Smooth muscle cell of the brain vasculature (primary cell): ENCODE measurements at places on chromosomes 6 and 20.

DNA sequence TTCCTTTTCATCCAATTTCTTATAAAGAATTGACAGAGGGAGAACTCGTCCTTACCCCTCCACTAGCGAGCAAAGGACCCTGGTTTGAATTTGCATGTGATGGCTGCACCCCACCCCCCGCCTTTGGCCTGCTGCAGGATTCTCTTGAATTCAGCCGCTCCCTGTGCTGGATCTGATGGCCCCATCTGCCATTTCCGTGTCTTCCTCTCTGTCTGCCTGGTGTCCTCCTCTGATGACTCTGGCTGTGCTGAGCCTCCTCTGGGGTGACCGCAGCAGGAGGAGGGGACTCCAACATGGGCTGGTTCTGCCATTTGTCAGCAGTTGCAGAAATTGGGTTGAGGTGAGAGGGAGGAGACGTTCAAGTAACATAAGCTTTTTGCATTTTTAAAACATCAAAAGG is 188.8 kb downstream of the DLL1 start:
- no peak for DNase-seq

GRCh38 chr6:44388887-44389286 is 1.4 kb downstream of the CDC5L start:
- DNase-seq = no peak

GRCh38 chr6:34142061-34142998 is 3.6 kb downstream of the GRM4 start:
- no peak for DNase-seq

- DNase-seq = no peak
Measured at GRCh38 chr6:108675226-108676200, 114.8 kb downstream of the FOXO3 start.

GRCh38 chr6:84568971-84569370 is 195.4 kb downstream of the TBX18 start:
- no peak for DNase-seq

- no peak for DNase-seq
Measured at GRCh38 chr20:63501818-63502670, 3.2 kb upstream of the EEF1A2 start.

DNA sequence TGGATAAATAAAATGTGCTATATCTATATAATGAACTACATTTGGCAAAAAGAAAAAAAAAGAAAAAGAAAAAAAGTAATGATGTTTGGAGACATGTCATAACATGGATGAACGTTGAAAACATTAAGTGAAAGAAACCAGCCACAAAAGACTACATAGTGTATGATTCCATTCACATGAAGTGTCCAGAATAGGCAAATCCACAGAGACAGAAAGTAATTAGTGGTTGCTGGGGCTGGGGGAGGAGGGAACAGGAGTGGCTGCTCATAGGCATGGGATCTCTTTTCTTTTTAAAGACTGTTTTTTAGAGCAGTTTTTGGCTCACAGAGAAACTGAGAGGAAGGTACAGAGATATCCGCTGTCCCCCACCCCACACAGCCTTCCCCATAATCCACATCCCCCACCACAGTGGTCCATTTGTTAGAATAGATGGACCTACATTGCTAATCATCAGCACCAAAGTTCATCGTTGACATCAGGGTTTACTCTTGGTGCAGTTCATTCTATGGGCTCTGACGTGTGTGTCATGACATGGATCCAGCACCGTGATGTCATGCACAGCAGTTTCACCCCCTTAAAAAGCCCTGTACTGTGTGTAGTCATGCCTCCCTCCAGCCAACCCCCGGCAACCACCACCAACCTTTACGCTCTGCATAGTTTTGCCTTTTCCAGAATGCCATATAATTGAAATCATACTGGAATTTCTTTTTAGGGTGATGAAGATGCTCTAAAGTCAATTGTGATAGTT is 240.9 kb upstream of the RREB1 start:
- DNase-seq = no peak

GRCh38 chr6:111598181-111598580 is 7.5 kb downstream of the TRAF3IP2 start:
- DNase-seq = no peak

DNA sequence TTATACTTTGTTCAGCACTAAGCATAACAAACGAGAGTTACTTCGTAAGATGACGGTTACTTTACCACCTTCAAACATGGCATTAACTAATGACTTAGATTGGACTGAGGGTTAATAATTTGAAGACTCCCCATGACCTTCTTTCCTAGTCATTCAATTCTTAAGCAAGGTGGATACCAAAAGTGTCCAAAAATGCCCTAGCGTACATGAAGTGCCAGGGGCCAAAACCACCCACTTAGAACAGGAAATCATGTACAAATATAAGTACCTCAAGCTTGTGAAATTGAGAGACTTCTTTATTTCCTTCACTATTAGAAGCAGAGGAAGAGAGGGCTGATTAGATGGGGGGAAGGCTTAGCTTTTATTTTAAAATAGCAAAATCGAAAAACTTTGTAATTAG is 166.4 kb downstream of the ATXN1 start:
- no peak for DNase-seq

DNA sequence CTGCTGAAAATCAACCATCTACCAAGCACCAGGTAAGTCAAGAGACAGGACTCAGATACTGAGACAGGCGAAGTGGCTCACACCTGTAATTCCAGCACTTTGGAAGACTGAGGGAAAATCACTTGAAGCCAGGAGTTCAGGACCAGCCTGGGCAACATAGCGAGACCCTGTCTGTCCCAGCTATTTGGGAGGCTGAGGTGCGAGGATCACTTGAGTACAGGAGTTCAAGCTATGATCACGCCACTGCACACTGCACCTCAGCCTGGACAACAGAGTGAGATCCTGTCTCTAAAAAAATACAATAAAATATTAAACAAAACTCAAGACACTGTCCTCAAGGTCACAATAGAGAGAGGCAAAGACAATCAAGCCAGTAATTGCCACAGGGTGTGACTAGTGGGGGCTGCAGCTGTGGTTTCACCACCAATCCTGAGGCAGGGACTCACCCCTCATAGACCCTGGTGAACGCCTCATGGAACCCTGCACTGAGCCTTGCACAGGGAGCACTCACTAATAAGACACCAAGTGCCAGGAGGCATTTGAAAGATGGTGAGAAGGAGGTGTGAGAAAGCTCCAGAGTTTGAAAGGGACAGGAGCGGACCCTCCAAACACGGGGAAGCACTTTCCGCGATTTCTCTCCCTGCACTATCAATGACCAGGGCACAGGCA is 1.7 kb downstream of the SNHG17 start:
- DNase-seq = no peak

GRCh38 chr20:22523499-22524392 is 60.6 kb downstream of the FOXA2 start:
- no peak for DNase-seq

DNA sequence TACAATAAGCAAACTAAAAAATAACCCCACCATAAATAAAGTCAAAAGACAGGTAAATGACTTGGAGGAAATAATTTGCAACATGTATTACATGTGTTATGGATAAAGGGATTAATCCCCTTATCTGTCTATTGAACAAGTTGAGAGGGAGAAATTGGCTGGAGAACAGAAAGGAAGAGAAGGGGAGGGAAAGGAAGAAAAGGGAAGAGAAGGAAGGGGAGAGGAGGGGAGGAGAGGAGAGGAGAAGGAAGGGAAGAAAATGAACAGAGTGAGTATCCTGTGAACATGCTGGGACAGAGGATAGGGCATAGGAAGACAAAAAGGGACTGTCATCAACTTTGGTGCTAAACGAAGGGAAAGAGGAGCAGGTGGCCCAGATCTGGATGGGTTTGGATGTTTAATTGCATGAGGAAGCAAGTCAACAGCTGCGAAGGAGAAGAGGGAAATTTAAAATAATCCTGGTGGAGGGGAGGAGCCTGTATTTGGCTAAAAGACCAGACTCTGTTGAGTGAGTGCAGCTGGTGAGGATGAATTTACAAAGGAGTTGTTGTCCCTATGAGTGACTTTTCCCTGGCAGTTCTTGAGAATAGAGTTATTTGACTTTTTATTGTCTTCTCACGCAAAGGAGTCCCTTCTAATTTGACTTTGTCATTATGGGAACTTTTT is 14.2 kb upstream of the SHLD1 start:
- no peak for DNase-seq

GRCh38 chr6:166658792-166659150 is 31.7 kb upstream of the RPS6KA2 start:
- no peak for DNase-seq

DNA sequence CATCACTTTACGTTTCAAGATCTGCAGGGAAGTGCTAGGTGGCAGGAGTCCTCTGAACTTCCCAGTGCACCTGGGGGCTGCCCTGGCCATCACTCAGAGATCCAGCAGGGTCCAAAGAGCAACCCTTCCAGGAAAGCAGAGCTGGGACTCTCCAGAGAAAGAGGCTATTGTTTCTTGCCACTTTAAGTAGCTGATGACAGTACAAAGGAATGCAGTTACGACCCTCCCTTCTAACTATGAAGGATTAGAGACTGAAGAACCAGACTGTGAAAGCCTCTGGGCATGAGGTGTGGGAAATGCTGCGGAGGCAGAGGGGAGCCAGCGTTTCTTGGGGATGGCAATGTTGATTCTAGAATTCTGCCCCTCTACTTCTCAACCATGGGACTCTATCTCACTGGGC is 189.1 kb upstream of the SUPT3H start:
- DNase-seq = no peak

GRCh38 chr20:48760403-48760983 is 67.3 kb downstream of the PREX1 start:
- no peak for DNase-seq

- DNase-seq = no peak
Measured at GRCh38 chr20:49843139-49843538, 30.5 kb downstream of the SLC9A8 start.

GRCh38 chr6:3381233-3381921 is 75.5 kb downstream of the SLC22A23 start:
- no peak for DNase-seq

GRCh38 chr6:165976684-165977083 is 191.0 kb downstream of the TBXT start:
- DNase-seq = no peak

DNA sequence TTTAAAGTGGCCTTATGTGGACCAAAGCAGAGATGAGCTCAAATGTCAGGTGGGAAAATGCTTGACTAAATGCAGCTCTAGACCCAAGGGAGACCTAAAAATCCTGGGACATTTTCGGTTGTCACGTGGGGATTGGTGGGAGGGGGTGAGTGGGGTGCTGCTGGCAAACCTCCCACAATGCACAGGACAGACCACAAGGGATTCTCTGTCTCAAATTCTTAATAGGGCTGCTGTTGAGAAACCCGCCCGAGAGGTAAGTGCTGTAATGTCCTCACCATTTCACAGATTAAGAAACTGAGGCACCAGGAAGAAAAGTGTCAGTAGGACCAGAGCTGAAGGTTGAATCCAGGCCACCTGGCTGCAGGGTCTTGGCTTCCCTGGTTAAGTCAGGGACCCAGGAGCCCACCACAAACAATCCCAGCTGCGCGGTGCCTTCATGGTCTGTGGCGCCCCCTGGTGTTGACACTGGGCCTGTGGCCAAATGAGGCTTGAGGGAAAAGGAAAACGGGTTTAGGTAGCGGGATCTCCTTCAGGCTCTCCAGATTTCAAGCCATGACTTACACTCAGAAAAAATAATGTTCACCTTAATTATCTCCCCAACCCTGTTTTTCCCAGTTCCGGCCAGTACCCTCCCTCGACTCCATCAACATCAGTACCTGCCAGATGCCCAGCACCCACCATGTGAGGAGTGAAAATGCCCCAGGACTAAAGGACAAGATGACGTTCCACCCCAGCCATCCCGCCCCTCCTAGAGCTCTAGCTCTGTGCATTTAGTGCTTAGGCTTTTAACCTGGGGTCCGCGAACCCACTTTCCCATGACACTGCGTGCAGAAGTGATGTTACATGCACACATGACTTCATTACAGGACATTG is 7.2 kb downstream of the HLA-G start:
- DNase-seq = no peak

DNA sequence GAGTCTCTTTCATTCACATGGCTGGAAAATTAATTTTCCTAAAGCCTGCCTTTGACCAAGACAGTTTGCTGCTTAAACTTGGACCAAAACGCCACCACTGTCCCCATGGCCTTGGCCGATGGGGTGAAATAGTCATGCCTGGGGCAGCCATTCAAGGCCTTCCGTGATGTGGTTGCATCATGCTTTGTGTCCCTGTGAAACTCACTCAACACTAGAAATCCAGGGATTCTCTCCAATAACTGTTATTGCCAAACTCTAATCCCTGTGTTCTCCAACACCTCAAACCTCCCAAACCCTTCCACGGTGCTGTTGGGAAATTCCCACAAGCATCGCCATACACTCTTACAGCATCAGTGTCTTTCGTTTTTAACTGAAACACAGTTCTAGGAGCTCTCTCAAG is 1.4 kb upstream of the TXNDC5 start:
- DNase-seq = no peak
